ENCODE measurements at places on chromosomes 6 and 20. TPM values are rescaled to one million over a fixed set of nuclear protein-coding genes. Genes with fewer than 3 reads are reported as not detected.

TTLL9 gene
- not detected for total RNA-seq

NOTCH4 gene
- total RNA-seq, result 0.61 TPM

LAMA4 gene
- not detected for total RNA-seq

PAK1IP1 gene
- 13.1 TPM for total RNA-seq

GRCh38 chr6:41409489-41409888, 74.1 kb downstream of the NCR2 start:
- peaks cover 31% of the 10 kb centered on the region for H3K27me3 ChIP-seq
- DNase-seq, result no peak
- H3K4me1 ChIP-seq, result no peaks in the 10 kb centered on the region
- H3K36me3 ChIP-seq, result no peaks in the 10 kb centered on the region
- no peak overlapping the region for H3K4me3 ChIP-seq
- no peak overlapping the region for H3K27ac ChIP-seq

DNA sequence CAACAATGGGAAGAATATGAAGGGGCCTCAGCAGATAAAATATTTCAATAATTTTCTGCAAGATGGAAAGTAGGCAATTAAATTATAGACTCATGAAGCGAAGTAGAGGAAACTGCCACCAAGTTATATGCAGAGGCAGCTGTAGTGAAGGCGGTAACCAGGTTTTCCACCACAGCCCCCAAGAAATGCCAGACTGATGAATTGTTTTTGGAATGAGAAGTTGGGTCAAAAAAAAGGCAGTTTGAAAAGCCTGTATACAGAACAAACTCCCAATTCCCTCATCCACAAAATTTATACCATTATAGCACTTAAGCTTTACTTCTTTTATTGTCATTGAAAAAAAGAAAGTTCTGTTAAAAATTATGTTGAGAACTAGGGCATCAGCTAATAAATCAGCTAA, 45.3 kb downstream of the ELOVL4 start:
- H3K36me3 ChIP-seq, result no peaks in the 10 kb centered on the region
- no peak overlapping the region for H3K4me3 ChIP-seq
- H3K4me1 ChIP-seq, result no peaks in the 10 kb centered on the region

- peak overlapping the region; percentile 89 for H3K27ac ChIP-seq
- DNase-seq, result no peak
- peaks cover 60% of the 10 kb centered on the region for H3K36me3 ChIP-seq
- peaks cover 65% of the 10 kb centered on the region for H3K4me1 ChIP-seq
- H3K27me3 ChIP-seq, result no peaks in the 10 kb centered on the region
- H3K4me3 ChIP-seq, result peak overlapping the region; percentile 98
These were observed 1.6 kb downstream of the PRDM1 start for GRCh38 chr6:106087548-106088325.

DNA sequence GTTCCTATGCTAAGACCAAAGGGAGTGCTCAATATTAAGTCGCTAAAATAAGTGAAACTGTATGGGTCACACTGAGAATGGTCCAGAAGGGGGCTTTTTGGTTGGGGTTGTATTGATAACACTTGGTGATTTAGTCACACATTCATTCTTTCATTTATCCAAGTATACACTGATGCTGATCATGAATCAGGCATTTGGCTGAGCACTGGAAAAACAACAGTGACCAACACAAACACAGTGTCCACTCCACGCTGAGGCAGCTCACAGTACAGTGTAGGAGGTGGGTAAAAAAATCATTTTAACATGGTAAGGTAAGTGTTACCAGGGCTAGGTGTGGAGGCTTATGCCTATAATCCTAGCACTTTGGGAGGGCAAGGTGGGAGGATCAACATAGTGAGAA, 9.2 kb upstream of the FAM83C start:
- H3K27me3 ChIP-seq, result no peaks in the 10 kb centered on the region
- no peak for DNase-seq
- no peak overlapping the region for H3K27ac ChIP-seq
- peaks cover 1% of the 10 kb centered on the region for H3K36me3 ChIP-seq
- H3K4me3 ChIP-seq, result no peak overlapping the region
- peaks cover 46% of the 10 kb centered on the region for H3K4me1 ChIP-seq

DNA sequence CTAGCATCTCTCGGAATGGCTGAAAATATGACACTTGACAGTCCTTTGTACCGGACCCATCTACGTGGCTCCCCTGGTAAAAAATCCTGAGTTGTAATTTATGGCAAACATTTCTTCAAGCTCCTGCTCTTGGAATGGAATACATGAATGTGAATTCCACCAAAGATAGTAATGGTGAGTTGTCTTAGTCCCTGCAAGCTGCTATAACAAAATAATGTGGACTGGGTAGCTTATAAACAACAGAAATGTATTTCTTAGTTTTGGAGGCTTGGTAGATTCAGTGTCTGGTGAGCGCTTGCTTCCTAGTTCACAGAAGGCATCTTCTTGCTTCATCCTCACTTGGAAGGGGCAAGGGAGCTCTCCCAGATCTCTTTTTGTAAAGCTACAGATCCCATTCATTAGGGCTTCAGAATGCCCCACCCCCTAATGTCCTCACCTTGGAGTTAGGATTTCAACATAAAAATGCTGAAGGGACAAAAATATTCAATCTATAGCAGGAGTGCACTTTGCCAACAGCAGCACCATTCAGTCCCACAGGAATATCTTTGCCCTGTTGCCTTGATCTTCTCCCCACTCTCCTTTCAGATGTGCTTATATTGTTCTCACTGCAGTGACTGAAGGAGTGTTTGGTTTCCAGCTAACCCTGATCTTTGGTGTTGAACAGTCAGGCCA, 167.8 kb upstream of the HDAC2 start:
- no peaks in the 10 kb centered on the region for H3K4me1 ChIP-seq
- no peak overlapping the region for H3K27ac ChIP-seq
- H3K4me3 ChIP-seq, result no peak overlapping the region
- no peaks in the 10 kb centered on the region for H3K36me3 ChIP-seq
- no peak for DNase-seq

Data from activated CD8-positive, alpha-beta memory T cell treated with anti-CD3 and anti-CD28 coated beads, Interleukin-2, amount 10 ng/mL, durations not matched to agents 7 days and 5 days (primary cell).